ENCODE measurements at places on chromosomes 16 and 17.

DNA sequence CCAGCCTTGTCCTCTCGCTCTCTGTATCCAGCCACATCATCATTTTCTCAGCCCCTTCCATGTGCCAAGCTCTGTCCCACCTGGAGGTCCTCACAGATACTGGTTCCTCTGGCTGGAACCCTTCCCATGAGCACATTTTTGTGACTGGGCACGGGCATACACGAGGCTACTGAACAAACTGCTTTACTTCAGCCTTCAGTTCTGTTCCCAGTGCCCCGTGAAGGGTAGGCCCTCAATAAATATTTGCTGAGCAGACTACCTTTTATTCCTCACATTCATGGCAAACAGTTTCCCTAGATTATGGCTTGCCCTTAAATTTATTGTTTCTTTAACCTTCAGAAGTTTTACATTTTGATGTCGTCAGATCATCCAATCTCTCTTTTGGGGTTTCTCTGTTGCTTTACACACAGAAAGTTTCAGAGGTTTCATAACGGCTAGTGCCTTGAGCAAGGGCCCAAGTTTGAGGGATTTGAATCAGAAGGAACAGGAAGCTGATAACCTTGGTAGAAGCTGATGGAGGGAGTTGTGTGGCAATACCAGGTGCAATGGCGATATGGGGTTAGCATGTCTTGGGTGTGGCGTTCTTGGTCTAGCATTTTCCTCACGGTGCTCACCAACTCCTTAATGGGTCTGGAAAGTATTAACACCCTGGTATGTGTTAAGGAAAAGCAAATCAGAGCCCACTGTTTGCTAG, 27.8 kb downstream of the TMEM92 start:
- DNase-seq: no peak

- no peak for DNase-seq
Measured at GRCh38 chr16:58393138-58393504, 850 bp downstream of the GINS3 start.

DNA sequence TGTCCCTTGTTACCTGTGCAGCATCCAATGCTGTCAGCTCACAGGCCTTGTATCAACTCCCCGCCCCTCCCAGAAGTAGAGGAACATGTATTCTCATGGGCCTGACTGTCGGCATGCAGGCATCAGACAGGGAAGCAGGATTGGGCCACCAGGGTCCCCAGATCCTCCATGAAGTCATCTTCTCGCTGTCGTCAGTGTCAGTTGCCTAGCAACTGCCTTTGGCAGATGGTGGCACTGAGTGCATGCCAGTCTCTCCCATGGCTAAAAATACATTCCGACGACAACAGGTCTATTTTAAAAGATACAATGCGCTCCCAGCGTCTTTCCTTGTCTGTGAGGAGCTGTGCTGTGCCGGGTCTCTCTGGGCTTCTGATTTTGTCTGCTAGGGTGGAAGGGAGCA, 36.8 kb upstream of the CES5A start:
- DNase-seq: no peak

GRCh38 chr17:80029258-80029974, 6.3 kb downstream of the TBC1D16 start:
- DNase-seq: no peak

DNA sequence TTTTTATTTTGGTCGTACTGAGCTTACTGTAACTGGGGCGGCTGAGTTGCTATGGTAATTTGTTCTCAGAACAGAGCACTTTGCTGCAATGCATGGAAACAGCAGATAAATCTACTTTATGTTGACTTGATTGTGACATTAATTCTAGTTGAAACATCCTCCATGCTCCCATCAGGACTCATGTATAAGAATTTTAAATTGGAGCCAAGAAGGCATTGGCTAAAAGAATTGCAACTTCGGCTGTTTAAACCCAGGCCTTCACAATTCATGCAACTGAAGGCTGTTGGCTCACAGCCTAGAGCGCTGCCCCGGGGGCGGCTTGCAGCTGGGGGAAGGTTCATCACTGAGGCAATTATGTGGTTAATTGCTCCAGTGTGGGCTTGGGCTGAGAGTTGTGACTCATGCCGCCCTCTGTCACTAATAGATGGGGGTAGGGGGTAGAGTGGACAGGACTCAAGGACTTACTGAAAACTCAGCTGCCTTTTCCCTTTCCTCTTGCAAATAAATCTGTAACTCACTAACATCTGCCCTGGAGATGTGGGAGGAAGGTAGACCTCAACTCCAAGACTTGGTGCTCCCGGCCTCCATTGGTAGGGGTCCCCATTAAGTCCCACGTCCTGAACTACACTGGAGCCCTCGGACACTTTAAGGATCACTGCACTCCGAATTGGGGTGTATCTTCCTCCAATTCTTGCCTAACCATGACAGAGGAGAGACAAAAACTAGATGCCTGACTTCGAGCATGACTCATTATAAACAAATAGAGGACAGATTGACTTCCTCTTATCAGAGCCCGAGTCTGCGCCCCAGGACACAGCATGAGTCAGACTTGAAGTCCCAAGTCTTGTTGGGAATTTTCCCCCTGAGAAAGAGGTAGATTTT, 37.5 kb downstream of the ERCC4 start:
- DNase-seq: no peak

- peak; percentile 72 for DNase-seq
Measured at GRCh38 chr16:2673066-2673999, 9.0 kb upstream of the KCTD5 start.

DNA sequence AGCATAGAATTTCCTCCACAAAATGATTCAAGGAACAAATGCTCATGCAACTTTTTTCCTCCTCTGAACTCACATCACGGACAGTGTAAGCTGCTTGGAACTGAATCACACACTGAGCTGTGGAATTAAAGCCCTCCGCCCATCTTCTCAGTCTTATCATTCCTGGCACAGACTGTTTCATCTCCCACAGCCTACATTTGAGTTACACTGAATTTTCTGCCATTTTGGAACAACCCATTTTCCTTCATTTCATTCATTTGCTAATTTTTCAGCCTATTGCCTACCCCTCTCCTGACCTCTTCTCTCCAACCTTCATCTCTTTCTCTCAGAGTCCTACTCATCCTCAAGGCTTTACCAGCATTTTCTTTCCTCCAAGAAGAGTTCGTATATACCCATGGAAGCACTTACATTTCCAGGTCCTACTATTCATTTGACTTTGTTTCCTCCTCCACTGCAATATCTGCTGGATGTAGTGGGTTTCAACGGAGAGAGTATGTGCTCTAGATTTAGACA, 39.1 kb upstream of the TOM1L1 start:
- no peak for DNase-seq

- DNase-seq: no peak
Measured at GRCh38 chr17:17111401-17112393, 69.4 kb downstream of the MPRIP start.

DNA sequence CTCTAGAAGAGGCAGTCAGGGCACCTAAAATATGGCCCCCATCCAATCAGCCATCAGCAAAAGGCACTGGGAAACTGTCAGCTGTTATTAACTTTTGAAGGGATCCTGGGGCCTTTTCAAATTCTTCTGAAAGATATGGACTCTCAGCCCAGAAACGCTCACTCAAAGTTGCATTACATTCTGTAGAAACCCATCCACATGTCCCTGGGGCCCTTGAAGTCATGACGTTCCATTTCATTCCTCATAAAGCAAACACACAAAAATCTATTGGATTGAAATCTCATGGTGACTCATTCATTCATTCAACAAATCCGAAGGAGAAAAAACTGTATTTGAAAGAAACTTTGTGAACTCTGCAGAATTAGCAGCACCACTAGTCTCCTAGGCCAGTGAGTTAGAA, 215.3 kb downstream of the C16orf95 start:
- no peak for DNase-seq

GRCh38 chr17:42387661-42388380, 421 bp downstream of the STAT3 start:
- peak; percentile 27 for DNase-seq

DNA sequence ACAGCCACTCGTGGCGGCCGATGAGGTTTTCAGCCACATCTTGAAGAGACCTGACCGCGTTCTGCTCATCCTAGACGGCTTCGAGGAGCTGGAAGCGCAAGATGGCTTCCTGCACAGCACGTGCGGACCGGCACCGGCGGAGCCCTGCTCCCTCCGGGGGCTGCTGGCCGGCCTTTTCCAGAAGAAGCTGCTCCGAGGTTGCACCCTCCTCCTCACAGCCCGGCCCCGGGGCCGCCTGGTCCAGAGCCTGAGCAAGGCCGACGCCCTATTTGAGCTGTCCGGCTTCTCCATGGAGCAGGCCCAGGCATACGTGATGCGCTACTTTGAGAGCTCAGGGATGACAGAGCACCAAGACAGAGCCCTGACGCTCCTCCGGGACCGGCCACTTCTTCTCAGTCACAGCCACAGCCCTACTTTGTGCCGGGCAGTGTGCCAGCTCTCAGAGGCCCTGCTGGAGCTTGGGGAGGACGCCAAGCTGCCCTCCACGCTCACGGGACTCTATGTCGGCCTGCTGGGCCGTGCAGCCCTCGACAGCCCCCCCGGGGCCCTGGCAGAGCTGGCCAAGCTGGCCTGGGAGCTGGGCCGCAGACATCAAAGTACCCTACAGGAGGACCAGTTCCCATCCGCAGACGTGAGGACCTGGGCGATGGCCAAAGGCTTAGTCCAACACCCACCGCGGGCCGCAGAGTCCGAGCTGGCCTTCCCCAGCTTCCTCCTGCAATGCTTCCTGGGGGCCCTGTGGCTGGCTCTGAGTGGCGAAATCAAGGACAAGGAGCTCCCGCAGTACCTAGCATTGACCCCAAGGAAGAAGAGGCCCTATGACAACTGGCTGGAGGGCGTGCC, 30.1 kb downstream of the CIITA start:
- DNase-seq: no peak

DNA sequence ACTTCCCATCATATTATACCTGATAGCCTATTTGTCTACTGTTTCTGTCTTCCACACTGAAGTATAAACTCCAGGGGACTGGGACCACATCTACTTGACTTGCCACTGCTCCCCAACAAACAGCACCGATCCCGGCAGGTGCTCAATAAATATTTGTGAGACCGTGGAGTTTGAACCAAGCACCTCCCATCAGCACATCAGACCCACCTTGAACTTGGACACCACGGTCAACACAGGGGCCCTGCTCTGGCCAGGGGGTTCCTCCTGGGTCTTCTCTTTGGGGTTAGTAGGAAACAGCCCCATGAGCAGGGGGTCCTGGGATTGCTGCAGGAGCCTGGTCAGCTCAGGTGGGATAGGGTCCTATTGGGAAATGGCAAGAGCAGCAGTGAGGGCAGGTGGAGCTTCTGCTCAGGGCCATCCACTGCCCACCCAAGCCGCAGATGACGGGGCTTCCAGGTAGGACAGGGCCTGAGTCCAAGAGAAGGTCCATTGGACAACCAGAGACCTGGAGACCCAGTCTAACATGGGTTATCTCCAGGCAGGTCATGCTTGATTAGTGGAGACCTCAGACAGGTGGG, 19.9 kb downstream of the ZNHIT3 start:
- no peak for DNase-seq

- no peak for DNase-seq
Measured at GRCh38 chr16:57897053-57897784, 73.7 kb downstream of the CNGB1 start.

GRCh38 chr17:76000016-76000754, 470 bp upstream of the CDK3 start:
- peak; percentile 10 for DNase-seq

Data from NCI-H526 treated with DMSO at 0.1 percent for 48 hours (cell line).